Central memory CD8-positive, alpha-beta T cell (primary cell): ENCODE measurements at places on chromosomes 6 and 20.

DNA sequence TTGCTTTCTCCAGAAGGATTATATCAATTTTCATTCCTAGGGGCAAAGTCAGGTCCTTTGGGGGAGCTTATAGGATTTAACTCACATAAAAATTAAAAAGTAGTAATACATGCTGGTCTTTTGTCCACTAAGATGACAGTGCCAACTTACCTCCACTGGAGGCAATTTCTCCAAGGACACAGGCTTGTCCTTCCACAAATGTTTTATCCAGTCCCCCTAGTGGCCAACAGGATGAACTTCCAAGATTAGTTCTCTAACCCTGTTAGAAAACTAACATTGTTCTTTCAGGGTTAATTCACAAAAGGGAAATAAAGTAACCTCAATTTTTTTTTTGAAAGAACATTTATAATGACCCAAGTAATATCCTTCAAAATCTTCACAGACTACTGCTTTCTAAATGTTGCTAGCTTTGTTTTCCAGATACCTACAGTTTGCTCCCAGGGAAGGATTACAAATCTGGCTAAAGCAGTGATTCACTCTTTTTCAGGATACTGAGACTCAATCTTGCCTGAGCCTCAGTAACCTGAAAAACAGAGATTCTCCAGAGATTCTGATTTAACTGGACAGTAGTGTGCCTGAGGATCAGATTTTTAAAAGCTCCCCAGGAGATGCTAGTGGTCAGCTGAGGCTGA, 31.7 kb upstream of the UBR2 start:
- H3K36me3 ChIP-seq: peaks cover 1% of the 10 kb centered on the region
- no peaks in the 10 kb centered on the region for H3K4me1 ChIP-seq
- DNase-seq: no peak
- H3K4me3 ChIP-seq: no peak overlapping the region

- H3K4me1 ChIP-seq: peaks cover 13% of the 10 kb centered on the region
- no peak for DNase-seq
- no peak overlapping the region for H3K4me3 ChIP-seq
- H3K36me3 ChIP-seq: peaks cover 3% of the 10 kb centered on the region
- no peak overlapping the region for H3K27ac ChIP-seq
Measured at GRCh38 chr20:45450097-45450818, 19.3 kb upstream of the WFDC2 start.

DNA sequence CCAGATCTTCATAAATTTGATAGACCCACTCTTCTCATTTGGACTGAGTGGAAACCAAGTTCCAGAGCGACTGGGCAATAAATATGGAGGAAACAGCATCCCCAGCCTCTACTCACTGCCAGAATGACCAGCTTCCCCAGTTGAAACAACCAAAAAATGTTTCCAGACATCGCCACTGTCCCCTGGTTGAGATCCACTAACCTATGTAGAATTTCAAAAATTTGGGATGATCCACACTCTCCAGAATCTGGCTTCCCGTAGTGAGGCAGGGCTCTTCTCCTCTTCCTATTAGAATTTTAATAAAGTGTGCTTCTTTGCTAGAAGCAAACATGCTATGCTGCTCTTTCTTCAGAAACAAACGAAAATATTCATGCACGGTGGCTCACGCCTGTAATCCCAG, 287.0 kb upstream of the SUPT3H start:
- H3K4me1 ChIP-seq: peaks cover 16% of the 10 kb centered on the region
- H3K27me3 ChIP-seq: peaks cover 17% of the 10 kb centered on the region
- no peak overlapping the region for H3K4me3 ChIP-seq
- H3K36me3 ChIP-seq: no peaks in the 10 kb centered on the region
- no peak overlapping the region for H3K27ac ChIP-seq
- no peak for DNase-seq

- H3K4me1 ChIP-seq: no peaks in the 10 kb centered on the region
- no peaks in the 10 kb centered on the region for H3K36me3 ChIP-seq
- DNase-seq: no peak
- H3K27me3 ChIP-seq: peaks cover 25% of the 10 kb centered on the region
Measured at GRCh38 chr6:129197154-129197553, 314.2 kb downstream of the LAMA2 start.

DNA sequence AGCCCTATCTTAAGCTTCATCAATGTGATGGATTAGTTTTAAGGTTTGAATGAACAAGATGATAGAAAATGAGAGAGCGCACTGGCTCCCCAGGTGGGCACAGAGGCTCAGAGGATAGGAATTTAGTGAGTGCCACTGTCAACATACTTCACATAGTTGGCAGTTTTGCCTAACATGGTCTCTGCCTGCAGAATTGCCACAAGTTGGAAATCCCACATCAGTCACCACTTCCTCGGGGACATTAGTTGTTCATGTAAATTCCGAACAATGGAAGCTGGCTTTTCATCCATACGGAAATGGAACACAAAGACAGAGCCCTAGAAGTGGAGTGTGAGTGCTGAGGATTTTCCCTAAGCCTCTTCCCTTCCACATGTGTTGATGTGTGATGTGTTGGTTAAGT, 123.9 kb upstream of the PHACTR1 start:
- H3K4me3 ChIP-seq: no peak overlapping the region
- no peak overlapping the region for H3K27ac ChIP-seq
- DNase-seq: no peak
- H3K4me1 ChIP-seq: no peaks in the 10 kb centered on the region

DNA sequence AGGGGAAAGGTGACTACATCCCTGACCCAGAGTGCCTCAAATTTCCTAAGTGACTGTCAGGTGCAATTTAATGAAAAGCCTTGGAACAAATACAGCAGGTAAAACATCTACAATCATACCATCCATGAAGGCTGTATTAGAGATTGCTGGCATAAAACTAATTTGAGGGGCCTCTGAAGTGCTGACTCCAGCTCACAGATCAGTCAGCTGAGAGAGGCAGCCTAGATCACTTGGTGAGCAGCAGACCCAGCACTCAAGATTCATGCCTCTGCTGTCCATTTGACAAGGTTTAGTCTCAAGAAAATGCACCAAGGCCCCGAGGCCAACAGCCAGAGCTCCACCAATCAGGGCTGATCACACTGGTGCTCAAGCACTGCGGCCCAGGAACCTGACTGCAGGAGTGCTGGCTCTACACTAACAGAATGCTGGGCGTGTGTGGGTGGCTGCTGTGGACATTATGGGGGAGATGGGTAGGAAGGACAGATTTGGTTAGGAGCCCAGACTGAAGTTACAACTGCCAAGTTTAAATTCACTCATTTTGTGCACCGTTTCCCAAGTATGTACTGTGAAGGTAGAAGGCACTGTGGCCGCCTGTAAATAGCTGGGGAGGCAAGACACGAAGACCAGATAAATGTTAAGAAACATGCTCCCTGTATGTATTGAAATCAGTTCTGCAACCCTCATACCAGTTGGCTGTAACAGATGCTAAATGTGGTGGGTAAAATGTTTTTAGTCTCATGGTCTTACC, 28.2 kb downstream of the SNX5 start:
- peaks cover 6% of the 10 kb centered on the region for H3K4me1 ChIP-seq
- DNase-seq: no peak
- no peaks in the 10 kb centered on the region for H3K27me3 ChIP-seq
- H3K36me3 ChIP-seq: peaks cover 36% of the 10 kb centered on the region
- H3K4me3 ChIP-seq: no peak overlapping the region

DNA sequence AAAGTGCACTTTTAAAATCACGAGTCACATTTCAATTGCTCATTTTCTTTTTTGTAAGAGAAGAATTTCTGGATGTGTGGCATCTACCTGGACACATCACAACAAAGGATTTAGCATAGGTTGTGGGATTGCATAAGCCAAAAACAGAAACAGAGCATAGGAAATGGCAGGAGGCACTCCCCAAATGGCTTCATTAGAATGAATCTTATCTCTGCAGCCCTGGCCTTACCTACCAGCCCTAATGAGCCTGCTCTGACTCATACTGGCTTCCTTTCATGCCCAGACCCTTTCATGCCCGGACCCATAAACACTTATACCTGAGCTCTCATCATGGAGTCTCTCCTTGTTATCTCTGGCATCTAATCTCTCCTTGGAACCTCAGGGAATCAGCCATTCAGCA, 23.9 kb upstream of the SPTLC3 start:
- no peaks in the 10 kb centered on the region for H3K27me3 ChIP-seq
- no peaks in the 10 kb centered on the region for H3K4me1 ChIP-seq
- no peak overlapping the region for H3K27ac ChIP-seq
- H3K4me3 ChIP-seq: no peak overlapping the region

DNA sequence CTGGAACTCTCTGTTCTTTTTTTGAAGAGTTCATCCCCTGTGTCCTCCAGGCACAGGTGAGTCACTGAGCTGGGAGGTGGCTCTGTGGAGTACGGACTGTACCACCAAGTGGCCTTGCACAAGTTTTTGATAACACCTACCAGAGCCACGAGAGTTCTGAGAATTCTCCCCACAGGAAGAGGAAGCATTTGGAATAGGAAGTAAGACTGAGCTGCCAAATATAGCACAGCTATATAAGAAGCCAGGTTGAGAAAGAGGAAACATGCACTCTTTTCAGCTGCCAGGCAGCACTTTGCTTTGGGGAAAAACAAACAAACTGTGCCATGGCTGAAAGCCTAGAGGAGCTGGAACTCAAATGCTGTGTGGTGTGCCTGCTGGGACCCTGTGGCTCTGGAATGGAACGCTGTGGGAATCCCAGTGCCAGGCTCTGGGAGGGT, 70.8 kb upstream of the RIPOR2 start:
- peaks cover 3% of the 10 kb centered on the region for H3K36me3 ChIP-seq
- peaks cover 71% of the 10 kb centered on the region for H3K4me1 ChIP-seq
- peak overlapping the region; percentile 43 for H3K4me3 ChIP-seq

GRCh38 chr6:44558024-44558831, 170.7 kb downstream of the CDC5L start:
- H3K4me3 ChIP-seq: no peak overlapping the region
- peaks cover 7% of the 10 kb centered on the region for H3K4me1 ChIP-seq
- H3K27me3 ChIP-seq: peaks cover 78% of the 10 kb centered on the region

DNA sequence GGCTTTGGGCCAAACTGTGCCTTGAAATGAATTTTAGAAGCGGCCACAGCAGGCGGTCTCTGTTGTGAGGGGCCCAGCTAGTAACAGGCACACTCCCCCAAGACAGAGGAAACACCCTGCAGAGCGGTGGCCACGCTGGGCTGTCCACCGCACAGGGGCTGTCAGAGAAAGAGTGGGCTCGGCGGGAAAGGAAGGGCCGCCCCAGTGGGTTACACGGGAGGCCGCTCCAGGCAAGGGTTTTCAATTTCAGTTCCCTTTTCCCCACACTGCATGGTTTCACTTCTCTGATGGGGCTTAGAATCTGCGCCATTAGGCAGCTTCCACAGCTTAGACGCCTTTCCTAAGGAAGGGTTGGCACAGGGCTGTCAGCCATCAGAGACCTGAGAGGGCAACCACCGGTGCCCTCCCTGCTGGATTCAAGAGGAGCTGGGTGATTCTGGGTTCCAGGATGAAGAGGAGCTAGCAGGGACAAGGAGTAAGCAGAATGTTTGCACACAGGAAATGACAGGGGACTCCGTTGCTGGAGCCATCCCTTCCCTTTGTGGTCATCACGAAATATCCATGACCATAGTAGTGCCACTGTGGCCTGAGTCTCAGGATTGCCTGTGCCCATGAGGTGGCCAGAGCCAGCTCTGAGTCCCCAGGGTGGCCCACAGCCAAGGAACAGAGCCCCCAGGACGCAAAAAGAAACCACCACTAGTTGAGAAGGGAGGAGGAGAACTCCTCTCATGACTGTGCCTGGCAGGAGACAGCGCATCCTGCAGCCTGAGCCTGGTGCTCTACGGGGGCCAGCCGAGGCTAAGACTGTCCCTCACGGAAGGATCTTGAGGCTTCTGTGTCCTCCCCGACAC, 282.7 kb downstream of the NRN1 start:
- no peaks in the 10 kb centered on the region for H3K27me3 ChIP-seq
- H3K27ac ChIP-seq: peak overlapping the region; percentile 56
- H3K4me1 ChIP-seq: peaks cover 9% of the 10 kb centered on the region
- DNase-seq: no peak
- peak overlapping the region; percentile 34 for H3K4me3 ChIP-seq
